RPMI7951 (cell line): ENCODE measurements at places on chromosomes 3 and 15. TPM values are rescaled to one million over a fixed set of nuclear protein-coding genes. Genes with fewer than 3 reads are reported as not detected.
A peak's percentile ranks its signal among the peaks of the same experiment; 100 is the strongest.

Gene WWTR1
- total RNA-seq, result 103 and 107 TPM in 2 replicates

DNA sequence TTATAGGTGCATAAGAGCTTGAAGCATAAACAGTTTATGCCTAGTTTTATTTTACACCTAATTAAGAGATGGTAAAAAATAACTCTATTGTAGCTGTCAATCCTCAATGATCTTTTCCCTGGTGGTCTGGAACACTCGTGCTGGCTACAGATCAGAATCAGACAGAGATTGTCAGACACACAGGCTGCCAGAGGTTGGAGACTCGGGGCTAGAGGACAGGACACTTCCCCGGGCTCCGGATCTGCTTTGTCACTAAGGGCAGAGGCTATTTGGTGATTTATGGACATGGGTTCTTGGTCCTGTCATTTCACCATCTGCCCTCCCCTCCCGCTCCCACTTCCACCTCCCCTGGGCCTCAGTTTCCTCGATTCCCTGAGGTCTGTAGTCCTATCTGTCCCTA is 16.5 kb upstream of the FAM174B start:
- no peak for DNase-seq

Gene DCP1A
- total RNA-seq, result 13.7 and 14.4 TPM in 2 replicates

GRCh38 chr3:45647148-45647619 is 42.0 kb upstream of the SACM1L start:
- peak; percentile 83 for DNase-seq

Gene ARHGEF26
- 2.2 and 3.3 TPM in 2 replicates for total RNA-seq

DNA sequence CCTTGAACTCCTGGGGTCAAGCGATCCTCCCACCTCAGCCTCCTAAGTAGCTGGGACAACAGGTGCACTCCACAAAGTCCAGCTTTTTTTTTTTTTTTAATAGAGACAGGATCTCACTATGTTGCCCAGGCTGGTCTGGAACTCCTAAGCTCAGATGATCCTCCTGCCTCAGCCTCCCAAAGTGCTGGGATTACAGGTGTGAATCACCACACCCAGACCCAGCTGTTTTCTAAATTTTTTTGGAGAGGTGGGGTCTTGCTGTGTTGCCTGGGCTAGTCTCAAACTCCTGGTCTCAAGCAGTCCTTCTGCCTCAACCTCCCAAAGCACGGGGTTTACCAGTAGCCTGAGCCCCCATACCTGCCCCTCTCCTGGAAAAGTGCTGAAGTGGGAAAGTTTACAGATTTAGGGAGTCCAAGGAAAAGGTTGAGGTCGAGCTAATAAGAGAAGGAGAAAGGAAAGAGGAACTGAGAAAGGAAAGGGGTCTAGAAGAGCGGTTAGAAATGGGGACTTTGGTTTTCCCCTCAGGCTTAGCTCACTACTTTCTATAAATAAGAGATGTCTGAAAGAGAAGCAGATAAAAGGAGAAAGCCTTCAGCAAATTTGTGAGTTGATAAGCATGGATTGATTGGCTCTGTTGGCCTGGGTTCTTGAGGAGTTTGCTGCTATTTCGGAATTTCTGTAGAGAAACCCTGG is 23.6 kb downstream of the UBE2E1 start:
- no peak for DNase-seq

DNA sequence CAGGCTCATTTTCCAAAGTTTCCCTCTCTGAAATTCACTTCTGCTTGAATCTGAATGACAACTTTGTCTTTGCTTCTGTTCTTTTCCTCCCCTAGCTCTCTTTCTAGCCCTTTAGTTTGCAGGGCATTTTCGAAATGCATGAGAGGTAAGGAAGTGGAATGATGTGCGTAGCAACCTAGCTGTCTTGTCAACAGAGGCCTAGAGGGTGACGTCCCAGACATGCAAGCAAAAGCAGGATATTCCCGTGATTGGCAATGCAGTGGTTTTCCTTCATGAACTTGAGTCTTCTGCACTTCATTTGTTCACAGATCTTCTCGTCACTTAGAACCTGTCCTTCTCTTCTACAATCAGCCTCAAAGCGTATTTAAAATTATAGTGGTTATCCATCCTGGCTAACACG is 51.9 kb upstream of the PPP4R2 start:
- DNase-seq, result no peak

DNA sequence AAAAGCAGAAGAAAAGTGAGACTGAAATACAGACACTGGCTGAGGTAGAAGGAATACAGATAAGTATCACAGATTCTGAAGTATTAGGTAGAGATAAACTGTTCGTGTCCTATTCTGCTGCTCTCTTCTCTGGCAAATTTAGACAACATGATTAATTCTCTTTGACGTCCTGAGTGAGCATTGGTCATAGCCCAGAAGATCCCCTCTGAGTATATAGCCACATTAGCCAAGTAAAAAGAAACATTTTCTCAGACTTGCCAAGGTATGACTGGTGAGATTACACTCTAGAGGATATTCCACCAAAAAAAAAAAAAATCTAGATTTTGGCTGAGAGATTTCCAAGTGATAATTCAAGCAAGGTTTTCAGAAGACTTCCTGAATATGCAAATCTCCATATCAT is 111.4 kb upstream of the ALCAM start:
- no peak for DNase-seq

Gene ACAD11
- total RNA-seq, result 17.8 and 18.4 TPM in 2 replicates

DNA sequence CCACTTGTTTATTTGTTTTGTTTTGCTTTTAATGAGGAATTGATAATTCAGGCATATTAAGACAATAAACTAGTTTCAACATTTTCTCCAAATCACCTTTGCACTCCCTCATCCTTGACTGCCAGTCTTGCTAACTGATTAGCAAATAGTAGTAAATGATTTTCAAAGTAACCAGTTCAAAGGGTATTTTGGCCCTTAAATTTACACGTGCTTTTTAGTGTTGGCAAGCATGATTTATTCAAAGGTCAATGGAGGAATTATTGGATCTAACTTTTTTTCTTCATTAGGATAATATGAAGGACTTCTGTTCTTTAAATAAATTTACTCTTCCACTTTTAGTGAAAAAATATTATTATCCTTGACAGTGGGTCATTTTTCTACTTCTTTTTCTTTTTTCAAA is 53.8 kb downstream of the BCHE start:
- no peak for DNase-seq

Gene SLC25A20
- total RNA-seq, result 19.4 and 25.6 TPM in 2 replicates

- DNase-seq, result no peak
Measured at GRCh38 chr3:38459499-38460048, 5.9 kb downstream of the ACVR2B start.

- no peak for DNase-seq
Measured at GRCh38 chr3:146343551-146343950, 92.6 kb upstream of the PLSCR4 start.

DNA sequence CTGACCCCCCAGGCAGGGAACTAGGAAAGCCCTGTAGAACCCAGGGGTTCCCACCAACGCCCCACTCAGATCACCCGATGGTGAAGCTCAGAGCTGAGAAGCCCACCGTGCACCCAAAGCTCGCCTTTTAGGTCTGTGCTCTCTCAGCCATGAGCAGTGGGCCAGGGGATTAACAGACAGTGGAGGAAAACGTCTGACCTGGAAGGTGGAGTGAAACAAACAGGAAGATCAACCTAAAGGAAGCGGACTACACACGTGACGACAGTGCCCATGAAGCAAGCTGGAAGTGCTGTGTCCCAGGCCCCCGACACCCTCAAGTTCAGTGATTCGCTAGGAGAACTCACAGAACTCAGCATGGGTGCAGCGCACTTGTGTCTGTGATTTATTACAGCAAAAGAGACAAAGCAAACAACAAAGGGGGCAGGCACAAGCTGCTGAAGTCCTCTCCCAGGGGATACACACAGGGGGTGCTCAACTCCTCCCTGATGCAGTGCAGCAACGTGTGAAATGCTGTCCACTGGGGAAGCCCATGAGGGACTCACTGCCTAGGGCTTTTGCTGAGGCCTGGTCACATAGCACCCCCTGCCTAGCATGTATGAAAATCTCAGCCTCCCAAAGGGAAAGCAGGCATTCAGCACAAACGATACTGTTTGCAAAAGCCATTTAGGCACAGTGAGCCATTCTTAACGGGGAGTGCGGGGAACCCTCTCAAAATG is 43.5 kb downstream of the CFAP92 start:
- DNase-seq, result peak; percentile 36

DNA sequence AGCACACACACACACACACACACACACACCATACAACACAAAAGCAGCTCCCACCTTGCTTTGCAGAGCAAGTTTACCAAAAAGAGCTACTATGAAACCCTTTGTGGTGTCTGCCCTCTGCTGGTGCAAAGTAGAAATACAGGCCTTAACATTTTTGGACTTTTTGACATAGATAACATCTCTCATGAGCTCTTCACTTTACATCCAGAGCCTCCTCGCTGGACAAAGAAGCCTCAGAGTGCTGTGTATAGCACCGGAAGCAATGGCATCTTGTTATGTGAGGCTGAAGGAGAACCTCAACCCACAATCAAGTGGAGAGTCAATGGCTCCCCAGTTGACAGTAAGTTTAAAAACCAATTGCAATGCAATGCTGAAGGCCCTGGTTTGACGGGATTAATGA is 157.9 kb downstream of the CHL1 start:
- peak; percentile 19 for DNase-seq

- no peak for DNase-seq
Measured at GRCh38 chr15:41990243-41990605, 17.9 kb upstream of the EHD4 start.

DNA sequence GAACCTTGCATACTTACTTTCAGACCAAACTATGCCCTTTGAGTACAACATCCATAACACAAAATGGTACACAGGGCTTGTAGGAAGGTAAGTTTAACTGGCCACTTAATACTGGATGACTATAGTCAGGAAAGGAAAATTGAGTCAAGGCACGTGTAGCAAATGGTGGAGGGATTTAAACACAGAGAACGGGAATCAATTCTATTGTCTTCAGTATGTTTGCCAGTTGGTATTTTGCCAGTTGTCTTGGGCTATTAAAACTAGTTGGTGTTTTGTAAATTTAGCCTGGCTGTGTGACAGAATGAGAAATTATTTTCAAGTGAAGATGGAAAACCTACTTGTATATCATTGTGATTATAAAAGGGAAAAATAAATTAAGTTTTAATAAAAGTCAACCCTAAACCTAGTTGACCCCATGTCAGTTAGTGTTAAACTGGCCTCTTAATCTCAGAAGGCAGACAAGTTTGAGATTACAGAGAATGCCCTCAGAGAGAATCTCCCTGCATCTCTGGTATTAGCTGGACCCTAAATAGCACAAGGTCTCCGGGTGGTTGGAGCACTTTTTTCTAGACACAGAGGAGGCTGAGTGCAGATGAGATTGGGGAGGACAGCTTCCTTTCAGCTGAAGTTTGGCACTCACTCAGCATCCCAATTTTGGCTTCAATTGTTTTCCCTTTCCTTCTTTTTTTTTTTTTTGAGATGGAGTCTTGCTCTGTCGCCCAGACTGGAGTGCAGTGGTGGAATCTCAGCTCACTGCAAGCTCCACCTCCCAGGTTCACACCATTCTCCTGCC is 91.2 kb downstream of the MB21D2 start:
- no peak for DNase-seq

DNA sequence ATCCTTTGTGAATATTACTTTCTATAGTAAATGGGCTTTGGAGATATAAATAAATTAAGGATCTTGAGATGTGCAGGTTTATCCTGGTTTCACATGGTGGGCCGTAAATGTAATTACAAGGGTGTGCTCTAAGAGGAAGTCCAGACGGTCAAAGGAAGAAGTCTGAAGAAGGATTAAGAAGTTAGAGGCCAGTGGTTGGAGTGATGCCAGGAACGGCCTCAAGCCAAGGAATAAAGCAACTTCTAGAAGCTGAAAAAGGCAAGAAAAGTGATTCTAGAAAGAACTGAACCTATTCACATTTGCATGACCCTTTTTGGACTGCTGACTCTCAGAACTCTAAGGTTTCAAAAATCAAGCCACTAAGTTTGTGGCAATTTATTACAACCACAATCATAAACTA is 981.3 kb upstream of the ALCAM start:
- DNase-seq, result no peak

Gene GOLGA8T
- not detected in 2 replicates for total RNA-seq

Gene GPR27
- not detected in 2 replicates for total RNA-seq

- DNase-seq, result peak; percentile 36
Measured at GRCh38 chr3:112374333-112374734, 41.4 kb downstream of the CD200 start.

DNA sequence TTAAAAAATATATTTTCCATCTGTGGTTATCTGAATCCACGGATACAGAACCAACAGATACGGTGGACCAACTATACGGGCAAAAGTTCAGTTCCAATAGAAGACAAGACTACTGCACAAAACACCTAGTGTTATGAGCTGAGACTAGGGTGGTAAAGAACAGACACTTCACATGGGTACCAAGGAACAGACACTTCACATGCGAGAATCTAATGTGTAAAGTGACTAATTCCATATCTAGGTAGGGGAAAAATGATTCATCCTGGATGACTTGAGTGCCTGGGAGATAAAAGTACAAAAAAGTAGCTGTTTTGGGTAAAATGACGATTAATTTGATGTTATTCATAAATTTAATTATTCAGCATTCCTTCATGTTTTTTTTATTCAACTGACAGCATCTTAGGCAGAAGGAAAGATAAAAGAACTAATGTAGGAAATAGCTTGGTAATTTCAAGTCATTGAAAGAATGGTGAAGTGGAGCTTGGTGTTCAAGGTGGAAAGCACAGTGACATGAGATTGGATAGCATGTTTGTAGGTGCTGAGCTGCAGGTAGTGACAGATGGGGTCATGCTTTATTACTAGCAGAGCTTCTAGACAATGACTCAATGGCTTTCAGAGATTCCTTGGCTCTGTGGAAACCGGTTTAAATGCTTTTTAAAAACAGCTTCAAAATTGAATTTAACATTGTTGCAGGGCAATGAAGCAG is 5.2 kb downstream of the CD200 start:
- DNase-seq, result no peak

DNA sequence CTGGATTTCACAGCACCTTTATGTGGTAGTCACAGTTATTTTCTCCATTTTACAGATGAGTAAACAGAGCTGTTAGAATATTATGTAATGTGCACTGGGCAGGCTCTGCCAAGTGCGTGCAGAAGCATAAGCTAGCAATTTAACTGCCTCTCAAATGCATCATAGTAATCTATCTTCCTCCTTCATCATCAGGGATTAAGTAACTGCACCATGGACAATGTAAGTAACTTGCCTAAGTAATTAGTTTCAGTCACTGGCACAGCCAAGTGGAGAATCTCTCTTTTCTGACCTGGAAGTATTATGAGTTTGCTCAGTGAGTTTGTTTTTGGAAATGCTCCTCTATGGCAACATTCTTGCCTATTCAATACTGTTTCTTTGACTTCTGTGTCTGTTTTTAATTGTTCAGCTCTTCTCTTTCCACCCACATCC is 260.5 kb downstream of the PTPRG start:
- peak; percentile 68 for DNase-seq

DNA sequence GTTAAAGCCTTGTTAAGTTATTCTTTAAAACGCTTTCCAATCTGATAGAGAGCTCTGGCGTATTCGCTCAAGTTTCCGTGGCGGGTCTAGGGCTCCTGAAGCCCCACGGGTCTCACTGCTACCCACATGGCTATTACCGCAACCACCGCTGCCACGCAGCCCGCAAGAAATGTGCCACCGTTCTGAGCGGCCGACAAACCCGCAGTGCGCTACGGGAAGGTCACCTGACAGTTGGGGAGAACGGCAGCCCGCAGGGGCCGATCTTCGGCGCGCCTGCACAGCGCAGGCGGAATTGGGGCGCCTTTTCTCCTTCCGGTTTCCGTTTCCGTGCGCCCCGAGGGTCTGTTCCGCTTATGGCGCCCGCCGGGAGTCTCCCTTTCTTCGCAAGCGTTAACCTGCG is 76.6 kb upstream of the SNRPN start:
- DNase-seq, result peak; percentile 49

GRCh38 chr3:89000886-89001285 is 106.5 kb upstream of the EPHA3 start:
- DNase-seq, result no peak

GRCh38 chr3:40800343-40800742 is 275.6 kb downstream of the ZNF621 start:
- peak; percentile 100 for DNase-seq

Gene NEK11
- total RNA-seq, result 4.0 and 5.0 TPM in 2 replicates

GRCh38 chr3:98291332-98291957 is 9.1 kb downstream of the OR5H2 start:
- no peak for DNase-seq
